ENCODE measurements at places on chromosomes 11 and 22. TPM values are rescaled to one million over a fixed set of nuclear protein-coding genes. Genes with fewer than 3 reads are reported as not detected.

Gene SEPTIN3
- 3.9 TPM for total RNA-seq

Gene LRP4
- total RNA-seq = 11.7 TPM

Gene SCN3B
- total RNA-seq = 0.10 TPM

Gene XKR3
- total RNA-seq = not detected

Gene SLC29A2
- total RNA-seq = 28.3 TPM

Gene NAALADL1
- 0.23 TPM for total RNA-seq

Gene LGR4
- 61.8 TPM for total RNA-seq

Gene OR4D5
- not detected for total RNA-seq

Gene C1QTNF5
- not detected for total RNA-seq

Gene PRRG4
- total RNA-seq = 0.87 TPM

Gene SLC17A6
- total RNA-seq = not detected
